ENCODE measurements at places on chromosomes 1 and 21.

DNA sequence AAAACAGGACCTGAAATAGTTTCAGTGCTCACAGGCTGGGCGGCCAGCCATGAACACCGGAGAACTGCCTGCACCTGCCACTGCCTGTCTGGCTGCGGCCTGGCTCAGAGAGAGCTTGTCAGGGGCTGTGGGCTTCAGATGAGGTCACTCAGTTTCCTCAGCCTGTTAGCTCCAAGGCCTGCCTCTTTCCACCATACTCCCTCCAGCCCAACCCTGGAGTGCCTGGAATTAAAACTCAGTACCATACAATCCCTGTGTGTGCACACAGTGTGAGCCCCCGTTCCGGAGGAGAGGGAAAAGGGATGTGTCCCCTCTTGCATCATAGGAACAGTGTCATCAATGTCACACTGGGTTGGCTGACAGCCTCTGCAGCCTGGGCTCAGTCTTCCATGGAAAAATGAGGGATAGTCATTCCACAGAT, 16.2 kb downstream of the CACNA1S start:
- no peak for DNase-seq

DNA sequence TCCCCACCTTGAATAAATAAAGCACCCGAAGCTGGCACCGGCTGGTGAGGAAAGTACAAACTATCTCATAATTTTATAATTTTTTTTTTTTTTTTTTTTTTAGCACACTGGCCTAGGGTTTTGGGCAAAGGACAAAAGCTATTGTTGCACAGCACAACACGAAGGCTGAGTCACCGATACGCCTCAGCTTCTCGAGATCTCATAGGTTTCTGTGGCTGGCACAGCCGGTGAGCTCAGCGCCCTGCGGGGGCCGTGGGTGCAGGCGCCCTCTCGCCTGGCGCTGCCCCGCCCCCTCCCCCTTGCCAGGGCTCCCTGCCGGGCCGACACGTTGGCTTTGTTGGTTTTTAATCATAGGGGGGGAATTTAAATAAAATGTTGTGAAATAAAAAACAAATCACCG, 17.2 kb downstream of the CASZ1 start:
- peak; percentile 60 for DNase-seq

- DNase-seq, result no peak
Measured at GRCh38 chr1:198734323-198735008, 95.6 kb downstream of the PTPRC start.

DNA sequence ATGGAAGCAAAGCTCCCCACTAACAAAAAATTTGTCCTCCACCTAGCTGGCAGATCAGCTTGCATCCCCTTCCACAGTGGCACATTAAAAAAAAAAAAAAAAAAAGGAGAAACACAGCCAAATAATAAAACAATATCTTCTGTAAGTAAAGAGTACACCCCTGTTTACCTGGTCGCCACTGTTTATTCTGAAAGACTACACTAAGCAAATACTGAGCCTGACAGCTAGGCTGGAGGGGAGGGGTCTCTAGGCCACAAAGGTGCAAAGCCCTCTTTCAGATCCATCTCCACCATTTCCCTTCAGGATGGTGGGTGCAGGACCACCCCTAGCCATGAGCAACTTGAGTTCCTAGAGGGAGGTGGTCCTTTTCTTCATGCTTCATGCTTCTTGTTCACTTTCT, 22.8 kb upstream of the SLC45A3 start:
- DNase-seq, result no peak

- no peak for DNase-seq
Measured at GRCh38 chr1:169849346-169850022, 44.2 kb downstream of the SCYL3 start.

- no peak for DNase-seq
Measured at GRCh38 chr1:9258629-9259028, 24.1 kb downstream of the H6PD start.

GRCh38 chr1:15948595-15949452, 27.1 kb downstream of the ZBTB17 start:
- DNase-seq, result no peak

GRCh38 chr1:198122693-198123092, 34.1 kb upstream of the NEK7 start:
- DNase-seq, result no peak

DNA sequence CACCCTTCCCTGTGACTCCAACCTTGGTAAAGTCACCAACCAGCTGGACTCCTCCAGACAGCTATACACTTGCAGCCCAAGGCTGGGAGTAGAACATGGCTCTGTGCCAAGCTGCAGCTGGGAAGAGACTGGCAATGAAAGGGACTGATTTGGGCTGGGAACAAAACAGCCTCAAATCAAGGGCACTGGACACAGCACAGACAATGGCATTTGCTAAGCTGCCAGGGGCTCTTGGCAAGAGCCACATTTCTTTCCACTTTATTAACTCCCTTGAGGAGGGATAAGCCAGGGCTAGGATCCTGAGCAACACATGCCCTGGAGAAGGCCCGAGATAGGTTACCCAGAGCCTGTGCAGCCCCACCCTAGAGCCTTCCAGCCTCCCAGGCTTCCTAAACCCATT, 12.0 kb downstream of the SYT11 start:
- DNase-seq, result no peak

DNA sequence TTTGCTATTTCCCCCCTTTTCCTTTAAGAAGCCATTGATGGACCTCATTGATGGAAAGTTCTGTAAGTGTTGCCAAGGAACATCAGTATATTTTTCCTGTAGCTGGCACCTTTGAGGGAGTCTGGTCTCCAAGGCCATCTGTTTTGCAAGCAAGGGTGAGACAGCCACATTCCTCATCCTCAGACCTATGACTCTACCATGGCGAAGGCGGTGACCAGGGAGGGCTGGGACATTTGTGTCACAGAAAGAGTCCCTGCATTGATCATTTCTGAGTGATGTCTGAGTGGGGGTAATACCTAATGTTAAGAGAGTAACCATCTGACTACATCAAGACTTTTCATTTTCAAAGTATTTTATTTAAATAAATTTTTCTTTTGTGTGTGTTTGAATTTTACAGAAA, 35.4 kb downstream of the KIAA0040 start:
- no peak for DNase-seq

DNA sequence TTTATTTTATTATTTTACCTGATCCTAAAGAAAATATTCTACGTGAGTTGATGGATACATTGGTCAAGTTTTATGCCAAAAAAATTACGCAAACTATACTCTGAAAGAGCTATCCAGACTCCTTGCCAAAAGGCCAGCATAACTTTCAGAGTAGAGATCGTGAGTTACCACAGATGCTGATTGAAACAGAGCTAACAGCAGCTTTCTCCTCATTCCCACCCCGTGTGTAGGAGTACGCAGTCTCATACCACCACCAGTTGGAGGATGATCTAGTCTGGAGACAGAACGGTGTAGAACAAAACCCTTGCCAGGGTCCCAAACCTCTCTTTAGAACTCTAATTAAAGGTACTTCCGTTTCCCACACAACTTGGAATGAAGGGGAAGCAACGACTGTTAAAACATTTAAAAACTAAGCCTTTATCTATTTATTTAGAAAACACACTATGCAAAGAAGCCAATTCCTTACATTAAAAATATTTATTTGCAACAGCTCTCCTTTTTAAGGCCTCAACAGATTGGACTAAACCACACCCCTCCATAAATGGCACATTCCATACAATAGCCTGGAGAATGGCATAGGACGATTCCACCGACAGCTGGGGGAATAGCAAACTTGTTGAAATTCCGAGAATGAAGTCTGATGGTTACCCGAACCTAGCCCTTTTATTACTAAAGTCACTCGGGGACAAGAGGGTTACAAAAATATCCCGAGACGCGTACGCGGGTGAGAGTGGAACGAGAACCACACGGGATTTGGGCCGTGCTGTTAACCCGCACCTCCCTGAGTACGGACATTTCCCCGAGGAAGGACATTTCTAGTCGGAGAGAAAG, 1.4 kb downstream of the NUCKS1 start:
- DNase-seq, result no peak

DNA sequence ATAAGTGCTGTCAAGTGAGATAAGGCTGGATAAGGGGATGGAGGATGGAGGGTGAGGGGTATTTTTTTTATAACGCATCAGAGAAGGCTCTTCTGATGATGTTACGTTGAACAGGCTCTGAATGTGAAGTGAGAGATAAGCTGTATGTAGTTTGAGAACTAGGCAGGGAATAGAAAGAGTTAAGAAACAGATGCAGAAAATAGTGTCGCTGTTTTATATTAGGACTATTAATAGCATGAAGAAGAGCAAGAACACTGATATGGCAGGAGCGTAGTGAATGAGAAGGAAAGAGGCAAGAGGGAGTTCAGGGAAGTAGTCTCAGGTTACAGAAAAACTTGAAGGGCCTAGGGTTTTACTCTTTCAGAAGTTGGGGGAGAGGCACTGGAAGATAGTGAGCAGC, 59.8 kb downstream of the GPR88 start:
- DNase-seq, result no peak

DNA sequence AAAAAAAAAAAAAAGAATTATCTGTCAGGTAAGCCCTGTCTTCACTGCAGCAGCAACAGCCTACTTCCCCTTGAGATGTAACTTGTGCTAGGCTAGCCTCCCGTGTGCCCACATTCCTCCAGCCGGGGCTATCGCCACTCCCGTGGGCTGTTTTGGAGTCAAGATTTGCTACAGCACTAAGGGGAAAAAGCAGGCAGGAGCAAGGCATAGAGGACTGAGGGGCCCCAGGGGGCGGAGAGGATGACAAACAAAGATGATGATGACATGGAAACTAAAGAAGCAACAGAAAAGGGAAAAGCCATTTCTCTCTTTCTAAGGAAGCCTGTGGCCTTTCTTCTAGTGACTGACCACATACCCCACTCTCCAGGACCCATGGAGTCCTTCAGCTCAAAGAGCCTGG, 1.9 kb downstream of the TNFAIP8L2 start:
- no peak for DNase-seq

- no peak for DNase-seq
Measured at GRCh38 chr1:164716992-164717703, 158.2 kb downstream of the PBX1 start.

- DNase-seq, result no peak
Measured at GRCh38 chr21:38295997-38296764, 39.4 kb downstream of the KCNJ15 start.

All from NCI-H1417 treated with DMSO at 0.1 percent for 48 hours (cell line).